Thymus (tissue), 14 donors: ENCODE measurements at places on chromosomes 6 and 20. TPM values are rescaled to one million over a fixed set of nuclear protein-coding genes. Genes with fewer than 3 reads are reported as not detected.
A peak's percentile ranks its signal among the peaks of the same experiment; 100 is the strongest.

Gene MCHR2
- not detected for polyA plus RNA-seq

Gene TUBB1
- 0.14 TPM for polyA plus RNA-seq

Gene MMUT
- 14.4 TPM for polyA plus RNA-seq

Gene FAM83B
- 2.0 TPM for polyA plus RNA-seq

Gene LY6G6F
- not detected for polyA plus RNA-seq

Gene HLA-DOA
- 27.9 TPM for polyA plus RNA-seq

Gene PDYN
- polyA plus RNA-seq = 1.3 TPM

Gene CDH4
- 0.34 TPM for polyA plus RNA-seq

DNA sequence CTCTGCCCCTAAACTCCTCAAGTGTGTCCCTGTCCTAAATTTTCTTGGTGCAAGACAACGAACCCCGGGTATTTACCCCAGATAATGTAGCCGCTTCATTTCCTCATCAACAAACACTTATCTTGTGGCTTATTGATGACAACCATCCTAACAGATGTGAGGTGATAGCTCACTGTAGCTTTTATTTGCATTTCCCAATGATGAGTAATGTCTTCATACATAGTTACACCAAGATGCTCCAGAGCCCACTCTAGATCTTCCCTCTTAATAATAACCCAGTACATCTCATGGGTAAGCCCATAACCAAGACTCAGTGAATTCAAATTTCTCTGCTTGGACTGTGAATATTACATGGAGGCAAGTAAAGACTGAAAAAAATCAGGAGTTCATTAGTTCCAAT lies 48.2 kb upstream of the BEND6 start:
- no peaks in the 10 kb centered on the region for H3K4me1 ChIP-seq
- H3K27ac ChIP-seq = no peak overlapping the region
- no peak for DNase-seq
- H3K4me3 ChIP-seq = no peak overlapping the region
- no peaks in the 10 kb centered on the region for H3K36me3 ChIP-seq
- no peaks in the 10 kb centered on the region for H3K27me3 ChIP-seq

GRCh38 chr6:153334121-153334520 lies 203.0 kb upstream of the RGS17 start:
- H3K36me3 ChIP-seq = no peaks in the 10 kb centered on the region
- DNase-seq = no peak
- H3K4me1 ChIP-seq = no peaks in the 10 kb centered on the region
- no peaks in the 10 kb centered on the region for H3K27me3 ChIP-seq
- H3K4me3 ChIP-seq = no peak overlapping the region
- H3K27ac ChIP-seq = no peak overlapping the region

DNA sequence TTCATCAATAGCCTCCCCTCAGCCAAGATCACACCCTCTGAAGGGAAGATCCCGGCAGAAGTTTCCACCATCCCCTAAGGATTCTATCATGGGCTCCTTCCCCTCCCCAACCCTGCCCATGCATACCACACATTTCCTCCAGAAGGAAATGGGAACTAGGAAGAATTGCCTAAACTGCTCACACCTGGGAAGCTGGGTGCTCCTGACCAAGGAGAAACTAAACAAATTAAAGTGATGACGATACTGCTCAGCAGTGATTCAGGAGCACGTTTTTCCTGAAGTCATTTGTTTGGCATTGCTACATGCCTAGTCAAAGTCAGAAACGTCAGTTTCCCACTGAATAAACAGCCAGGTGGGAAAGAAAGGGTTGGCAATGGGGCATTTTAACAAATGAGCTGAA lies 136.1 kb upstream of the CDYL start:
- no peaks in the 10 kb centered on the region for H3K36me3 ChIP-seq
- no peaks in the 10 kb centered on the region for H3K27me3 ChIP-seq
- peaks cover 4% of the 10 kb centered on the region for H3K4me1 ChIP-seq
- H3K4me3 ChIP-seq = no peak overlapping the region
- no peak overlapping the region for H3K27ac ChIP-seq
- no peak for DNase-seq

GRCh38 chr20:11777387-11778205 lies 140.1 kb upstream of the BTBD3 start:
- no peak for DNase-seq
- H3K4me3 ChIP-seq = no peak overlapping the region
- H3K27ac ChIP-seq = no peak overlapping the region
- no peaks in the 10 kb centered on the region for H3K27me3 ChIP-seq

DNA sequence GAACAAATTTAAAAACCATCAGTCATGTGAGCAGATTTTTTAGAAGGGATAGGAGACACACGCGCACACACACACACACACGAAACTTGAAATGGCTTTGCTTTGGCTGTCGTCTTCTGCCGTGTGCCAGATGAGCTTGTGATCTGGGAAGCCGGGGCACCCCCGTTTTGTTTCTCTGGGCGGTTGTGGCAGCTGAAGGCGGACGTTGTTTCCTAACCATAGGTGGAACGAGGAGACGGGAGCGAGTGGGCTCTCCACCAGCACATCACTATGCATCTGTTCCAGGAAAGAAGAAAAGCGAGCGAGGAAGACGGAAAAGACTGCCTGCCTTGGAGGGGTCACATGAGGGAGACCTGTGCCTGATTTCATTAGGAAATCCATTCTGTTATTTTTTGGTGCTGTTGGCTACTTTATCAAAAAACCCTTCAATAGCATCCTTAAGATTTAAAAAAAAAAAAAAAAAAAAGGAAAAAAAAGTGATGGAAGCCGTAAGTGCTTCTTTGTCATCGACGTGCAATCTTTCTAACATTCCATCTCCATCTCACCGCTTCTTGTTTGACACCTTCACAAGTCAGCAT lies 142.1 kb downstream of the DTNBP1 start:
- no peaks in the 10 kb centered on the region for H3K27me3 ChIP-seq
- H3K4me1 ChIP-seq = no peaks in the 10 kb centered on the region
- no peak overlapping the region for H3K4me3 ChIP-seq
- no peak for DNase-seq

DNA sequence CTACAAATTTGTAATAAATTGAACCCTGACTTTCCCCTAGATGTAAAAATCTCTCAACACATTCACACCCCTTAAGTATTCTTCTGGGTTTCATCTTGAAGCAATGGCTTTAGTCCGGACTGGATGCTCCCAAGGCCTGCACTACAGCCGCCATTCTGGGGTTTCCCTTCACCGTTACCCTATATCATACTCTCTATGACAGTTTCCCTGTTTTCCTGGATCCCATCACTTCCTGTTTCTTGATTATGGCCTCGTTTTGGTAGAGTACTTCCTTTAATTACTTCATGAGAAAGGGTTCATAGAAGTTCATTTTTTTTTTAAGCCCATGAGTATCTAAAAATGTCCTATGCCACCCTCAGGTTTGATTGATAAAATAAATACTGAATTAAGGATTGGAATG lies 11.7 kb downstream of the FIG4 start:
- no peak for DNase-seq
- H3K4me1 ChIP-seq = peaks cover 2% of the 10 kb centered on the region
- no peak overlapping the region for H3K27ac ChIP-seq
- H3K4me3 ChIP-seq = no peak overlapping the region

GRCh38 chr6:74734901-74735300 lies 471.0 kb downstream of the COL12A1 start:
- H3K4me3 ChIP-seq = no peak overlapping the region
- H3K27ac ChIP-seq = no peak overlapping the region
- no peak for DNase-seq

GRCh38 chr20:35699957-35700624 lies 886 bp downstream of the ROMO1 start:
- no peaks in the 10 kb centered on the region for H3K27me3 ChIP-seq
- DNase-seq = no peak
- H3K4me3 ChIP-seq = peak overlapping the region; percentile 89
- H3K27ac ChIP-seq = peak overlapping the region; percentile 81
- H3K4me1 ChIP-seq = peaks cover 8% of the 10 kb centered on the region
- H3K36me3 ChIP-seq = peaks cover 48% of the 10 kb centered on the region

GRCh38 chr20:40814631-40814960 lies 125.6 kb upstream of the MAFB start:
- no peaks in the 10 kb centered on the region for H3K27me3 ChIP-seq
- H3K4me1 ChIP-seq = no peaks in the 10 kb centered on the region
- no peaks in the 10 kb centered on the region for H3K36me3 ChIP-seq
- no peak overlapping the region for H3K27ac ChIP-seq
- DNase-seq = no peak
- H3K4me3 ChIP-seq = no peak overlapping the region

DNA sequence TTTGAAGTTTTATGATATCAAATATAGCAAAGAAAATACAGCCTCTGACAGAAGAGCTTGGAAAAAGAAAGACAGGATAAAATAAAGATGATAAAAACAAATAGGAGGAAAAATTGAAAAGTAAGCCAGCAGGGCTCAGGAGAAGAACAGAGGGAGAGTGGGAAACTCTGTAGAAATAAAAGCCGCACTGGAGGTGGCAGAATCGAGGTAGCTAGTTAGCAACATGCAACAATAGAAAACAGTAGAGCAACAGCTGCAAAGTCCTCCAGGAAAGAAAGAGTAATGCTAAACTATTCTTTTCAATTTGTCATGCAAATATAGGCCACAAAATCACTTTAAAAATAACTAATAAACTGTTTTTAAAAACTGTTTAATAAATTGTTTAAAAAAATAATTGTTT lies 28.8 kb downstream of the HBS1L start:
- no peaks in the 10 kb centered on the region for H3K4me1 ChIP-seq
- H3K4me3 ChIP-seq = no peak overlapping the region
- no peak overlapping the region for H3K27ac ChIP-seq
- peaks cover 23% of the 10 kb centered on the region for H3K36me3 ChIP-seq
- H3K27me3 ChIP-seq = no peaks in the 10 kb centered on the region

GRCh38 chr6:116010386-116010785 lies 50.3 kb downstream of the FRK start:
- H3K4me3 ChIP-seq = no peak overlapping the region
- no peaks in the 10 kb centered on the region for H3K27me3 ChIP-seq
- H3K27ac ChIP-seq = no peak overlapping the region

- H3K4me3 ChIP-seq = peak overlapping the region; percentile 85
- peaks cover 35% of the 10 kb centered on the region for H3K4me1 ChIP-seq
- H3K36me3 ChIP-seq = peaks cover 9% of the 10 kb centered on the region
- no peaks in the 10 kb centered on the region for H3K27me3 ChIP-seq
Measured at GRCh38 chr20:1390581-1391403, 2.1 kb downstream of the FKBP1A start.
